ENCODE measurements at places on chromosomes 1 and 21. TPM values are rescaled to one million over a fixed set of nuclear protein-coding genes. Genes with fewer than 3 reads are reported as not detected.

DNA sequence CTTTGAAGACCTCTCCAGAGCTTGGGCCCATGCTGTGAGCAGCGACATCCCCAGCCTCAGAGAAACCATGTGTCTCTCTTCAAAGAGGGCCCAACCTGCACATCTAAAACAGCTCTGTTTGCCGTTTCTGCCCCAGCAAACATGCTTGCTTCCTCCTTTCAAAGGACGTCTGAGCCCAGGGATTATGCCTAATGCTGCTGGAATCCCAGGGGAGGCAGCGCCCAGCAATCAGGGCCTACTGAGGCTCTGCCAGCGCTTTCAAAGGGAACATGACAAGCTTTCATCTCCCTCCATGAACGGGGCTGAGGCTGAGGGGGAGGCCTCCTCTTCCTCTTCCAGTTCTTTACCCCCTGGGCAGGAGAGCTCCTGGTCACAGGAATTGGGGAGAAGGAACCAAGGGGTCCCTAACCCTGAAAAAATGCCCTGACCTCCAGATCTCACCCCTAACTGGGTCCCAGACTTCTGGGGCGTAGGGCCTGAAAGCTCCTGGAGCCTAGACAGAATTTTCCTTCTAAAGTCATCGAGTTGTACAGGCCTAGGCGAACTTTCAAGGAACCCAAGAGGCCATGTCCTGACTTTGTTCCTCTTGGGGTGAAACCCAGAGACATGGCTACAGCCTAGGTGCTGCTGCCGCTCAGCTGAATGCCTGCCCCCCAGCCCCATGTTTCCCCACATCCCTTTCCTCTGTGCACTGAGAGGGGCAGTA lies 13.4 kb upstream of the ASCL5 start:
- DNase-seq = no peak

Gene AGT
- total RNA-seq = not detected

Gene RIMS3
- total RNA-seq = 0.84 TPM

DNA sequence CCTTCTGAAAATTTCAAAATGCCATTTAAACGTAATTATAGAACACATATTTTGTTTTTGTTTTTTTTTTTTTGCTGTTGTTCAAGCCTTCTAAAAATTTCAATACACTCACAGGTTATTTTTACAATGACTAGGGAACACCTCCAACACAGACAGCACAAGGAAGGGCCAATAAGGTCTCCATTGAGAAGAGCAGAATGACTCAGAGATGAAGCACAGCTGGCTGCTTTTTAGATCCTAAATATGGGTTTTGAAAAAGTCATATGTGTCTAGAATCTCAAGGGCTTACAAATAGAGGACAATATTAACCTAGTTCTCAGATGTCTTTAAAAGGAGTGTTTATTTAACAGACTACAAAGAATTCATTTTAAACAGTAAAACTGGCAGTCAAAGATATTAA lies 104.6 kb downstream of the NEGR1 start:
- peak; percentile 6 for DNase-seq

DNA sequence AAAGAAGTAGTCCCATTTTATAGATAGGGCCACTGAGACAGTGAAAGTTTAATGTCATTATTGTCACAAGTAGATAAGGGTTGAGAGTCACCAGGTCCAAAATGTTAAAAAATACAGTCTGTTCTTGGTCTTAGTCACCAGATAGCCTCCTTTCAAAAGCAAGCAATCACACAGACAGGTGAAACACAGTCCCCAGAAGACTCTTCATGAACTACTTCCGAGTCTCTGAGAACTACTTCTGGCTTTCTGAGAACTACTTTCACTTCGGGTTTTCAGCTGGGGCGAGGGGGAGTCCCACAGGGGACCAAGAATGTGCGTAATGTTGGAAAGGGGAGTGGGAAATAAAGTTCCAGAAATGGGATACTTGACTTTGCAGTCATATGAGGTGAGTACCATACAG lies 143.2 kb downstream of the HHIPL2 start:
- DNase-seq = no peak

- DNase-seq = no peak
Observed at GRCh38 chr1:119662034-119662437, 14.0 kb upstream of the ZNF697 start.

DNA sequence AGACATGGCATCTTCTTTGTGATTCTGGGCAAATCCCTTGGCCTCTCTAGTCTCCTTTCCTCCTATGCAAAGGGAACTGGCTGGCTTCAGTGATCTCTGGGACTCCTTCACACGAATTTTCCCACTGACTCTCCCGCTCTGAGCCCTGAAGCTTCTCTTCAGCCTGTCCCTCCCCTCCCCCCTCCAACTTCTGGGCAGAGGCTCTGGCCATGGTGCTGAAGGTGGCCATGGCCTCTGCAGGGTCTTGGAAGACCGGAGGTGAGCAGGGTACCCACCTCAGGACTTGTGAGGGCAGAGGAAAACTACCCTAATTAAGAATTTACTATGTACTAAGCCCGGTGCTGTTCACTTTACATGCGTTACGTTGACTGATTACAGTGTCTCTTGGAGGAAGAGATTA lies 29.4 kb upstream of the POU3F1 start:
- peak; percentile 21 for DNase-seq

GRCh38 chr1:11845641-11846335 lies 1.8 kb downstream of the NPPA start:
- no peak for DNase-seq

DNA sequence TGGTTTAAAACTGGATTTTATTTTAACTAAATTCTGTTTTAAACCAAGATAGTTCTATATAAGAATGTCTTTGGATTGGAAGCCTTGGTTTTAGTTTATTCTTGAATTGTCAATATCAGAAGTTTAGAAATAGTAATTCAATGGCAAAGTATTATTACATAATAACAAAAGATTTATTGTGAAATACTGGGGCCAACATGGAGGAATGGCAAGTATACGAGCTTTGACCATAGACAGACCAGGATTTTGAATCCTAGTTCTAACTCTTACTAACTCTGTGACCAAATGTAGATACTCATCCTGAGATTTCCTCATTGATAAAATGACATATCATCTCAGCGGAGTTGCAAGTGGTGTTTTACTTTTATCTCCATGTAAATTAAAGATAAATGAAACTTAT lies 63.3 kb downstream of the CAMSAP2 start:
- no peak for DNase-seq

GRCh38 chr21:46273341-46273740 lies 12.1 kb downstream of the MCM3AP start:
- DNase-seq = no peak

Gene GUCA2A
- total RNA-seq = not detected

DNA sequence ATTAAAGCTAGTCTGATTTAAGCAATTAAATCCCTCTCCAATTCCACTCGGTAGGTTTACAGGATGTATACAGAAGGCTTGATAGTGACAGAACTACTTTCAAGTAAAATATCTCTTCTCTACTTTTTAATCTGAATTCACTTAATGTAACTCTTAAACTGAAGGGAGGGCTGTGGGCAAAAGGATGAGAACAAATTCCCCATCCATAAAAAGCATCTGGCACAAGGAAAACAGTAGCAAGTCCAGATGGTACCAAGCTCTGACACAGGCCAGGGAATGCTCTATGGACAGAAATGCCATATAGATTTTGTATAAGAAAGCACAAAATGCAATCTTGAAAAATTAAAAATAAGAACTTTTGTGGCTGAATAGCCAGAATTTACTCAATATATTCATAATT lies 53.1 kb upstream of the USH2A start:
- no peak for DNase-seq

DNA sequence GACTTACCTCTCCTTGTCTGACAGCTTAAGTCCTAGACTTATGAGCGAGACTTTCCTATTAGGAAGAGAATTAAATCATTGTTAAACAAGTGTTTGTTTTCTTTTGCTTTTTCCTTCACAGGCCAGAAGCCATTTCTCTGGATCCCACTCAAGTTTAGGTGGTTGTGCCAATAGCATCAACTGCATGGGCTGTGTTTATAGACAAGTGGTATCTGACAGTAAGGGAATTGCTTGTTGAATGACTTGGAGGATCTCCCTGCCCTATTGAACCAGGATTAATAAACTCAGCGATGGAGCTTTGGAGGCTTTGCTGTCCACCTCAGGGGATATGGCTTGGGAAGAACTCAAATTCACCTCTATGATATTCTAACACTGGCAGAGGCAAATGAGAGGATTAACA lies 43.7 kb downstream of the UTP25 start:
- DNase-seq = no peak

GRCh38 chr1:232012773-232013386 lies 386.3 kb downstream of the DISC1 start:
- peak; percentile 85 for DNase-seq

GRCh38 chr1:200737647-200738291 lies 924 bp upstream of the CAMSAP2 start:
- no peak for DNase-seq

Gene SH2D1B
- 0.12 TPM for total RNA-seq

Gene CFAP74
- 0.10 TPM for total RNA-seq

- DNase-seq = no peak
Observed at GRCh38 chr1:3247521-3248121, 178.6 kb downstream of the PRDM16 start.

- peak; percentile 29 for DNase-seq
Observed at GRCh38 chr21:28100366-28100765, 892.3 kb downstream of the LTN1 start.

DNA sequence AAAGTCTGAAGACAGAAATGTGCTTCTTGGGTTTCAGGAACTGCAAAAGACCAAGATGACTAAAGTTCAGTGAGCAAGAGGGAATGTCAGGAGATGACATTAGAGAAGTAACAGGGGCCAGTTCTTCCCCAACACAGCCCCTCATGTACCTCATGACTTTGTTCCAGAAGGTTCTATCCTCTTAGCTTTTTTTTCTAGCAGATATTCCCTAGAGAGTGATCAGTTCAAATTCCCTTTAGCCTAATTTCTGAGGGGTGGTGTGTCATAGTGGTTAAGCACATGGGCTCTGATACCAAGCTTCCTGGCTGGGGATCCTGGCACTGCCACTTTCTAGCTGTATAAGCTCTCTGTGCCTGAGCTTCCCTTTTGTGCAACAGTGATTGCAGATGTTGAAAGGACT lies 108.0 kb downstream of the LBR start:
- DNase-seq = no peak

- no peak for DNase-seq
Observed at GRCh38 chr1:2343023-2343935, 48.1 kb downstream of the MORN1 start.

GRCh38 chr1:154551474-154551873 lies 7.0 kb downstream of the UBE2Q1 start:
- DNase-seq = no peak

- DNase-seq = no peak
Observed at GRCh38 chr1:119136401-119136800, 4.1 kb downstream of the WARS2 start.

- DNase-seq = no peak
Observed at GRCh38 chr1:160777486-160778089, 18.4 kb upstream of the LY9 start.

DNA sequence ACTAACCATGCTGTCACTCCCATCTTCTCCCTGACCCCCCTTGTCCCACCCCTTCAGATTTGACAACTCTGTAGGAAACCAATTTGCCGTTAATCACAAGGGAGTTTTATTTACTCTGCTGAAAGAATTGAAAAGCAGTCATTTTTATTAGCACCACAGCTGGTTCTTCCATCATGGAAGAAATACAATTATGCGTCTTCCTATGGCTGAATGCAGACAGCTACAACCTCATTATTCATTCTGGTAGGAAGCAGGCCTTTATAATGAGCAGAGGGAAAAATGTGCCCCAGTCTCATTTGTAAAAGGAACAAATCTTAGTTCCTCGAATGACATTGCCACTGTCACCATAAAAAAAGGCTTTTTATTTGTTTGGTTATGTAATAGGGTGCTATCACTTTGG lies 35.2 kb downstream of the JUN start:
- DNase-seq = no peak

DNA sequence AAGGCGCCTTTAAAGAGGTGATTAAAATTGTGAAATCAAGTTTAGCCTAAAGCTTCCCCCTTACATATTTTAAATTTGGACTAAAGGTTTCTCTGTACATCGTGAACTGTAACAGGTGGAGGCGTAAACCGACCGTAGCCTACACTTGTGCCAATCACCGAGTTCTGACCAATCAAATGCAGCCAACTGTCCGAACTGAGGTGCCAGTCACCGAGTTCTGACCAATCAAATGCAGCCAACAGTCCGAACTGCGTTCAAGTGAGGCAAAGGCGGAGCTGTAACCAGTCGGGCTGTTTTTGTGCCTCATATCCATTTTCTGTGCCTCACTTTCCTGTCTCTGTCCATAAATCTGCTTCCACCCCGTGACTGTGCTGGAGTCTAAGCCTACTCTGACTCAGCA lies 7.4 kb downstream of the TFF1 start:
- no peak for DNase-seq

Gene NFASC
- 6.0 TPM for total RNA-seq

DNA sequence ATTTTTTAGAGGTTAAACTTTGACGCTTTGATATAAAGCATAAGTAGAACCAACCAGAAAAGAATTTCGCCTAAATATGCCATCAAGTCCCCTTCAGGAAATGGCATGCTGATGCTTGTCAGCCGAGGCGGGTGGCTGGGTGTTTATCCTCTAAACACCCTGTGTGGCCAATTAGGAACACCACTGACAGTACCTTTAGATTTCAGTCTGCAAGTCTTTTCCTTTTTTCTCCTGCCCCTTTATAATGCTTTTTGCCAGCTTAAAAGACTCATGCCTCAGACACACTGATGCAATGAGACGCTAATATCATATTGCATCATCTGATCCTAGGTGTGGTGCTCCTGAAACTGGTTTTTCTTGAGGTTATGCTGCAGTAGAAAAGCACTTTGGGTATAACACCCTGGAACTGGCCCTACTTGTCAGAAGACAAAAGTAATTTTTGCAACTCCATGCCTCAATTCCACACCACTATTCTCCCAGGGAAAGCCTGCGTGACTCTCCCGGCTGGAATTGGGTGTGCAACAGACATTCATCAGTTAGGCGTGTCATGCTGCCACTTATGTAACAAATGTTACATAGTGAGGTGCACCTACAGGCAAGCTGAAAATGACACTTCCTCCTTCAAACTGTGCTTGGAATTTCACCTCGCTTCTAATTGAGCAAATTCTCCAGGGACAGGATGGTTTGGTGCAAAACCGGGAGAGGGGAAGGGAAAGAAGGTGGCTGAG lies 2.0 kb upstream of the RCC2 start:
- no peak for DNase-seq

Gene LIPI
- not detected for total RNA-seq

DNA sequence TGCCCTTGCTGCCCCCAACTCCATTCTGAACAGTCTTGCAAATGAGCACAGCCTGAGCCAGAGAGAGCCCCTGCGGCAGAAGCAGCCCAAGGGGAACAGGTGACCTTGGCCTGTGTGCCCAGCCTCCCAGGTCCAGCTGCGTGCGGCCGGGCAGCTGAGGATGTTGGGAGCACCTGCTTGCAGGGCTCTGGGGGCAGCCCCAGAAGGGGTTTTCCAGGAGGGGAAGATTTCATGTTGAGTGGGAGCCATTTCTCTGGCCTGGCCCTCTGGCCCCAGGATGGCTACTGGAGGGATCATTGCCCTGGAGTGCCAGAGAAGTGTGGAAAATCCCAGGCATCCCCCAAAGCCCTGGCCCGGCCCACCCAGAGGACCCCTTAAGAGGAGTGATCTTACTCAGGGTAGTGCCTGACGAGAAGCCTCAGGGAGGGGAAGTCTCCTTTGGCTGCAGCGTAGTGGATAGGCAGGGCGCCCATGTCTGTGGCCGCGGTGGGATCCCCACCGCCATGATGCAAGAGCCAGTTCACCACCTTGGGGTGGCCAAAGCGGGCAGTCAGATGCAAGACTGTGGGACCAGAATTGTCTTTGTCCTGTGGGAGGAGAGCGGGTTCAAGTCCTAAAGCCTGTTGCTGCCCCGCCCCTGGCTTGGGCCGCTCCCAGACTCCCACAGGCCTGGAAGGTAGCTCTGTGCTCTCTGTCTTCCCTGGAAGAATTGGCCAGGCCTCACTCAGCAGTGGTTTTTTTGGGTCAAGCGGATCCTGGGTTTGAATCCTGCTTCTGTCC lies 20.6 kb upstream of the RNU1-4 start:
- DNase-seq = no peak
